NCI-H1105 (cell line): ENCODE measurements at places on chromosomes 13 and 19.
A peak's percentile ranks its signal among the peaks of the same experiment; 100 is the strongest.

DNA sequence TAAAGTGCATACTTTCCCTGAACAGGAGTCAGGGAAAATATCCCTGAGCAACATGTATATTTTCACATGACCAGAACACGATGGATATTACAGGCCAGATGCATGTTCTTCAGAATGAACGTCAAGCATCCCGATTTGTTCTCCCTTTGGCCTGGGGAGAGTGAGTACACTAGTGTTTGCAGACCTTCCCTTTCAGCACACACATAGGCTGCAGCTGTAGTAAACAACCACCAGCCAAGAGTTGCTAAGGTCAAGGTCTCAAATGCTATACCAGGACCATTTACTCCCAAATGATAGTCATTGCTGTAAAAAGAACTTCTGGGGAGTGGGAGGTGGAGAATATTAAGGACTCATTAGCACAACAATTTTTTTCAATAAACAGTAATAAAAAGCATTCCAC lies 3.0 kb downstream of the KLF12 start:
- no peak for DNase-seq

- no peak for DNase-seq
These were observed 13.4 kb downstream of the ITGBL1 start for GRCh38 chr13:101465877-101466276.

DNA sequence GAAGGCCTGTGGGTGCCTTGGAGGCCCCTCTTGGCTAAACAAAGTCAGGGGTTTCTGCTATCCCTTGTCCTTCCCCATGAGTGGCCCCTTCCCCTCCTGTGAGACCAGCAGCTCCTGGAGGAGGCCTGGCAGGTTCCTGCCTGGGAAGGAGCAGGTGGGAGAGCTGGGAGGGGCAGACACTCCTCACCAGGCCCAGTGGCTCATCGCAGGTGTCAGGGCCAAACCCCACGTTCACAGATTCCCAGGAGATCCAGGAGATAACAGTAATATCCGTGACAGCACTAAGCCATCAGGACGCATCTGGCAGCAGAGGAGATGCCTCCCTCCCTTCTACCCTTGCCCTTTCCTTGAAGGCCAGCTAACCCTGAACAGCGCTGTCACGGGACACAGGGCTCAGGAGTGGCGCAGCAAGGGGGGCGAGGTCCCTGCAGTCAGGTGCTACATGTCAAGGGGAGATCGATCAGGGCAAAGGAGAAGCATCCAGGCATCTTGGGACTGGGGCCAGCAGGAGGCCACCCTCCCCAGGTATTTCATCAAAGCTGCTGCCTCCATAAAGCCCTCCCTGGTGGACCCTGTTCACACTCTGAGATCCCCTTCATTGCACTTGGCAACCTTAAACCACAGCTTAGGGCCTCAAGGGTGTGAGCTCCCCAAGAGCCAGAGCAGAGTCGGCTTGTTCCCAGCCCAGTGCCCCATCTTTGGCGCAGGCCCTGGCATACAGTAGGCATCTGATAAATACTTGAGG lies 4.8 kb downstream of the CEBPA start:
- DNase-seq: no peak

DNA sequence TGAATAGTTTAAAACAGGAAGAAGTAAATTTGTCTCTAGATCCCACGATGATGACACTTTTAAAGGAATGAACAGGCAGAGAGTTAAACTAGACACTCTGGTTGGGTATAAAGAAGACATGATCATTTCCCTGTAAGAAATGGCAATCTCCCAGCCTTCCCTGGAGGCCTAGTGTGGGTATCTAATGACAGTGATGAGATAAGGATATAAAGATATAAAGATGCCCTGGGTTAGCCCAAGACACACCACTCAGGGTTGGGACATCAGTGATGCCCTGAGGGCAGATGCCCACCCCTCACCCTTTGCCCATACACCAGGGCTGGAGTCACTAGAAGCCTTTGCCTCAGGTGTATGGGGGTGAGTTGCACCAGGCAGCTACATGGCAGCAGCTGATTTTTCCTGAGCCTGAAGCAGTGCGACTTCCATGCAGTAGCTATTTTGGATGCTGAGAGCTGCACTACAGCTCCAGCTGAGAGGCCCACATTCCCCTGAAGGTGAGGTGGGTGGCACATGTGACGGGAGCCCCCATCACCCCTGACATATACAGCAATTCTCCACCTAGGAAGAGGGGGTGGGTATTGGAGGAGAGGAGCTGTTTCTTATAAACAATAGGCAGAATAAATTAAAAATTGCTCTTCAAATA lies 177.5 kb downstream of the NDFIP2 start:
- no peak for DNase-seq

DNA sequence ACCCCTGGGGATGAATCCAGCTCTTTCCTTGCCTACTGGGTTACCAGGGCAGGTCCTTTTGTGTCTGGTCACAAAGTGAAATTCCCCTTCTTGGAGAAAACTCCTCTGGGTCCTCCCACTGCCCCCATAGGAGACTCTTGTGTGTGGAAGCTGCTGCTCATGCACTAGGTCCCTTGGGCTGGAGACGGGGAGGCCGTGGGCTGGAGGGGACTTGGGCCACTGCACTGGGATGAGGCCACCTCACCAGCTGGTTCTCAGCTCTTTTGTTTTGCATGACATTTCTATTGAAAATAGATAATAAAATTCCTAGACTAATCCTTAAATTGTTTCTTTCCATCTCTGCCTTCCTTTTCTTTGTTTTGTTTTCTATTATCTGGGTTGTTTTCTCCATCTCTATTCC lies 62.4 kb downstream of the TEX29 start:
- DNase-seq: no peak

GRCh38 chr13:100208626-100209025 lies 119.7 kb downstream of the PCCA start:
- DNase-seq: no peak

DNA sequence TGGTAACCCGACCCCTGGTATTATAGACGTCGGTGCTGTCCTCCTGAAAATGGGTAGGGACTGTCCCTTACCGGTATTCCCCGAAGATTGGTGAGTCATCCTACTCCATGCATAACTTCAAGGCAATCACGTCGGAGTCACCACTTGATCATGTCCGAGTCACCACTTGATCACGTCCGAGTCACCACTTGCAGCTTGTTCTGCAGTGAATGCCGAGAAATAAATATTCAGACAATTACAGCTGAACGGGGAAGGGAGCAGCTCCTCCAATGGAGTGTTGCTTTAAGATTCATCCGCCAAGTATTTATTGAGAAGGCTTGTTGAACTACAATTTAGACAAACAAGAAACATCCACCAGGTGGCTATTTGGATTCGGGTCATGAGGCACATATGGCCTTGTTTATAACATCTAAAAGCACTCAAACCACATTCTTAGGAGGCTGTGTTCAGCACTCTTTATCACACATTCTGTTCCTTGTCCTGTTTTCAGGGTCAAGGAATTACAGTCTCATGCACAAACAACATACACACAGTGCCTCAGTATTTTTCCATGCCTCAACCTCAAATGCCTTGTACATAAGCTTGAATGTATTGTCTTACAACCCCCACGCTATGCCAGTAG lies 43.1 kb downstream of the ZNF726 start:
- no peak for DNase-seq

GRCh38 chr19:29548483-29549085 lies 22.8 kb downstream of the VSTM2B start:
- DNase-seq: no peak

GRCh38 chr19:6213266-6213595 lies 66.5 kb downstream of the MLLT1 start:
- DNase-seq: no peak

DNA sequence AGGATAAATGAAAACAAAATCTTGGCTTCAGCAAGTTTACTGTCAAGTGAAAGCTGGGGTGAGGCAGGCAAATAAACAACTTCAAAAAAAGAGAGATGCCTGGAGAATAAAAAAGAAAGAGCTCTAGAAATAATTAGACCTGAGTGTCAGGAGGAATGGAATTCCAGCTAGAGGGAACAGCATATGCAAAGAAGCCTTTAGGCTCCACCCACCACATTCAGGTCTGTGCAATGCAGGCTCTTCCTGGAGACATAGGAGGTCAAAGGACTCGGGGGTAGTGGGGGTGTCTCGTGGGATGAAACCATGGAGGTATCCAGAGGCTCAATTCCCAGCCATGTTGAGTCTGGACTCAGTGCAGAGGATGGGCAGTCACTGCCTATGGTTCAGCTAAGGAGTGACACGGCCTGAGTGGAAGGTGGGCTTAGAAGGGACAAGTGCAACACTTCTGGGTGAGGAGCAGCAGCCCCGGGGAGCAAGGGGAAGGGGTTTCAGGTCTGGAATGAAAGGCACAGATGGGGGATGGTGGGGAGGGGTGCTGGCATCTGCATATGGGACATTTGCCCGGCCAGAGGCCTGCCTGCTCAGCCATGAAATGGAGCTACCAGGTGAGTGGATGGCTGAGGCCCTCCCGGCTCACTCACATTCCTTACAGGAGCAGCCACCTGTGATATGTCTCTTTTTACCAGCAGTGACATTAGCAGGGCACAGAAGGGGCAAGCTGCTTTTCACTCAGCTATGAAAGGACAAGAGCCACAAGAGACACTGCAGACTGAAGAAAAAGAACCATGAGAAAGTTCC lies 12.3 kb downstream of the LATS2 start:
- DNase-seq: no peak

GRCh38 chr19:49415810-49416200 lies 7.4 kb downstream of the PTH2 start:
- DNase-seq: no peak

- no peak for DNase-seq
These were observed 814 bp downstream of the SLC25A23 start for GRCh38 chr19:6458695-6459261.

DNA sequence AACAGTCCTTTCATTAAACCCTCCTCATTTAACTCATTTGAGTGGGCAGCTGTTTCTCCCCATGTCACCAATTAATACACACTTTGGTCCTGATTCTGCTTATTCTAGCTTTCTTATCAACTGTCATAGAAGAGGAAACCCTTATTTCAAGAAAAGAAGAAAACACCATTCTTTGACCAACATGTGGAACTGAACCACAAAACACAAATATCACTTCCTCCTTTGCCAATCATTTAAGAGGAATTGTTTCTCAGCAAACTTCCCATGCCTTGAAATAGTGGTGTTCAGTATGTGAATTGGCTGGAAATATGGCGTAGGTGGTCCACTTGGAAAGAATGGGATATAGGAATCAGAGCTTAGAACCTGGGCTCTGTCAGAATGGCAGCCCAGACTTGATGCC lies 20.4 kb downstream of the MBD3L2B start:
- DNase-seq: no peak

DNA sequence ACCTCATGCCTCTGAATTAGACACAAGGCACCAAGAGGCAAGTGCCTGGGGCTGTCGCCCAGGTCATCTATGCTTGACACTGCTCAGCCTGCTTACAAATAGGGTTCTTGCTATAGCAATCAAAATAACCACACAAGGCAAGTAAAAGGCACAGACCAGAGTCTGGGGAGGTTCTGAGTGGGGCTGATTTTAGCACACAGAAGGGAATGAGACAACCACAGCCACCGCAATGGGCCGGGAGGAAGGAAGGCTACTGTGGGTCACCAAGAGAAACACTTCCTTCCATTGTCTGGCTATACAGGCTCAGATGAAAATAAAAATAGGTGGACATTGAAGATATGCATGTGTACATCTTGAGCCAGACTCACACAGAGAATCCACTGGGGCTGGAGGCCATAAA lies 159.1 kb downstream of the DLEU7 start:
- no peak for DNase-seq

DNA sequence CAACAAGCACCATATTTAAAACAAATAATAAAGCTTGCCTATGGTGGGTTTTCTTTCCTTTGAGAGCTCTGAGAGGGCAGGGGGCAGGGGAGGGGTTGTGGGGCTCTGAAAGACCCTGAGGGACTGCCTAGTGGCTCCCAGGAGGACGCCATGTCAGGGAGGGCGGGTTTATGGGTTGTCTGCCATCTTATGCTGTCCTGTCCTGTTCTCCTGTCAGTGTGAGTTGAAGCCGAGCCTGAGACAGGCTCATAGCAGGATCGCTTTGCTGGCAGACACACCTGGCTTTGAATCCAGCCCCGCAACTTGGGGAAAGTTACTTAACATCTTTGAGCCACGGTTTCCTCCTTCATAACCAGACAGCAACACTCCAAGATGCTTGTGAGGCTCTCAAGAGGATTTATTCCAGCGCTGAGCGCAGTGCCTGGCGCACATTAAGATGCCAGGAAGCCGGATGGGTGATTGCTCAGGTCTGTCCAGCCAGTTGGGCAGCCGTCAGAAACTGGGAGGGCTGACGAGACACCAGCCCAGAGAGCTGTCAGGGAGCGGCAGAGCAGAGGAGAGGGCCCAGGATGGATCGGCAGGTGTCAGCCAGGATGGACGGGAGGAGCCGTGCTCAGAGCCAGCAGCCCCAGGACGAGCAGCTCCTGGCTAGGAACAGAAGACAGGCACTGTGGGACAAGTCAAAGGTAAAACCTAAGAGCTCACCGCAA lies 36.8 kb upstream of the C1QTNF9 start:
- DNase-seq: no peak

DNA sequence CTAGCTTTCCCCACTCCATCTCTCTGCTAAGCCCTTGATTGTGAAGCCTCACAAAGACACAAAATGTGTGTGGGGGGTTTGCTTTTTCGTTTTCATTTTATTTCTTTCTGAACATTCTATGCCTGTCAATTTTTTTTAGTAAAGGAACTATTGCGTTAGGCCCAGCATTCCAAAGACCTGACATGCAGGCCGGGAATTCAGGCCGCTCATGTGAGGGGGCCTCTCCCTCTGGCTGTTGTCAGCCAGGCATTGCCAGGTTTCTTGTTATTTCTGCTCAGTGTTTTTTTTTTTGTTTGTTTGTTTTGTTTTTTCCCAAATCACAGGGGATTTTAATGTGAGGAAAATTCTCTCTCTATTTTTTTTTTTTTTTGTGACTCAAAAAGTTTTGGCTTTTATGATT lies 10.3 kb upstream of the MEDAG start:
- no peak for DNase-seq

GRCh38 chr19:55146705-55147273 lies 2.2 kb downstream of the TNNT1 start:
- DNase-seq: peak; percentile 79

DNA sequence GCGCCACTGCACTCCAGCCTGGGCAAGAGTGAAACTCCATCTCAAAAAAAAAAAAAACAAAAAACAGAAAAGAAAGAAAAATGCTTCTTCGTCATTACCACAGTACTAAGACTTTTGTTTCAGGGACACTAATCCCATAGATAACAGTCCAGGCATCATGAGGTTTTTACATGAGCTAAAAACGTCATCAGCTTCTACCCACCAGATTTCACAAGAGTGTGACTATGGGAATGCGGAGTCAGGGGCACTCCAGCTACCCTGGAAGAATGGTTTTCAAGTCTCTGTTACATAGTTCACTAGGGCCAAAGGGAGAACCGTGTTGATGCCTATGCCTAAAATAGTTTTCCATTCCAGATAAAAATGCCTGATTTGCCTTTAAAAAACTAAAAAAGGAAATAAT lies 33.2 kb downstream of the RAB20 start:
- DNase-seq: no peak

DNA sequence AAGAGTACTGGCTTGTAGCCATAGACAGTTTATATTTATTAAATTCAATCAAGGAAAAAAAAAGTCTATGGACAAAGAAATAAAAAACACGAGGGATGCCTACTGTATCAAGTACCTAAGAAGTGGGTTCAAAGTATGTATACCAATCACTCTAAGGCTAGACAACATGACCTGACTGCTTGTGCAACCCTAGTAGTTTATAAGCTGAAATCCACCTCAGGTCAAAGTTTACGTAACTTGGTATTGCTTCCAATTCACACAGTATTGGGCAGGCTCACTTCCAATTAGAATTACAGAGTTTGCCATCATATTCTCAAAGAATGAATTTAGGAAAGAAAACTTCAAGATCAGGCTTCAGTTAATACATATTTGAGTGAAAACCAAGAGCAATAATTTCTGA lies 657.8 kb downstream of the DACH1 start:
- DNase-seq: no peak

GRCh38 chr19:40686882-40687524 lies 3.4 kb downstream of the NUMBL start:
- no peak for DNase-seq
